Activated CD4-positive, CD25-positive, alpha-beta regulatory T cell treated with anti-CD3 and anti-CD28 coated beads, Interleukin-2, amount 50 U/mL, for 16 hours (primary cell): ENCODE measurements at places on chromosomes 6 and 20.

- DNase-seq = no peak
Observed at GRCh38 chr20:57071954-57072583, 194.4 kb downstream of the BMP7 start.

DNA sequence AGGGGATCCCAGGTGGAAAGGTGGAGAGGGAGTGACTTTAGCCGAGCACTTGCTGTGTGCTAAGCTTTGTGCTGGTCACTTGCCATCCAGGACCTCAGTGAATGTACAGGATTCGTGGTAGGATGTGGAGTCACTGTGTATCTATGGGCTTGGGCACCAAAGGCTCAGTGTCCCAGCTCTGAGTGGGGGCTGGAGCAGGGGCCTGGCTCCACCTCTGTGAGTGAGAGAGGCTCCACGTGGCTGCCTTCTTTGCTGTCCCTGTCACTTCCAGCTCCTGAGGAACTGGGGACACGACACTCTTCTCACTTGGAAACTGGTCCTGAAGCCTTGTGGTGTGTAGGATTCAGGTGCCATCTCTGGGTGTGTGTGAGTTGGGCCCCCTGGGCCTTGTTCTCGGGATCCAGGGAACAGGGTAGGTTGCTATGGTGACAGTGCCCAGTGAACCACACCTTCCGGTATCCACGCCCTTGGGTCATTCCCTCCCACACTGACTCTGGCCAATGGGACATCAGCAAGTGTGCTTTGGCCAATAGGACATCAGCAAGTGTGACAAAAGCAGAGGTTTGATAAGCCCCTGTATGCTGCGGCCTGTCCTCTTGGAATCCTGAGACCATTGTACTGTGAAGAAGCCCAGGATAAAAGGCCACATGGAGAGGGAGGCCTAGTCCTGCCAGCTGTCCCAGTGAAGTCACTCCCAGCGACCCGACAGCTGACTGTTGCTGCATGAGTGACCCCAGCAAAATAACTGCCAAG, 87.7 kb downstream of the CDH22 start:
- DNase-seq = no peak

- no peak for DNase-seq
Observed at GRCh38 chr6:167684276-167685104, 142.2 kb upstream of the AFDN start.

DNA sequence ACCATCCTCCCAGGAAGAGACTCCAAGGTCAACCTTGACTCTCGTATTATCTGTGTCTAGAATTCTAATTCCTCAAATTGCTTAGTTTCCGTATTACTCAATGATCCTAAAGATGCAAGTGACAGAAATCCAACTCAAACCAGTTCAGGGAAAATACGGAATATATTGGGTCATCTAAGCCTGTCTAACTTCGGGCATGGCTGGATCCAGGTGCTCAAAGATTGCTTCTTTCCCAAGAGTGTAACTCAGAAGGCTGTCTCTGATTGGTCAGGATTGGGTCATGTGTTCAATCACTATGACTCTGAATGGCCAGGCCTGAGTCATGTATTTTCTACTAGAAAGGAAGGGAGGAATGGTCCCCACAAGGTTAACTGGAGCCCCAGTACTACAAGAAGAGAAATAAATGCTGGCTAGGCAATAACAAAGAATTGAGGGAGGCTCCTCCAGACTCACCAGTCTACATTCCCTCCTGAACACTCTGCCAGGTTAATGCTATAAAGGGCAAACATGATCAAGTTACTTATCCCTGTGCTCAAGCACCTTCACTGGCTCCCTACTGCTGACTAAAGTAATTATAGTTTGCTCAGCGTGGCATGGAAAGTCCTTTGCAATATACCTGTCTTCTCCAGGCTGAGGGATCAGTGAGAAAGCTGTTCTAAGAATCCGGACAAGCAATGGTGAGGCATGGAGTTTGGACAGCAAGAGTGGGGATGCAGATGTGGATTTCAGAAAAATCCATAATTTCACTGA, 15.4 kb upstream of the PREX1 start:
- no peak for DNase-seq

DNA sequence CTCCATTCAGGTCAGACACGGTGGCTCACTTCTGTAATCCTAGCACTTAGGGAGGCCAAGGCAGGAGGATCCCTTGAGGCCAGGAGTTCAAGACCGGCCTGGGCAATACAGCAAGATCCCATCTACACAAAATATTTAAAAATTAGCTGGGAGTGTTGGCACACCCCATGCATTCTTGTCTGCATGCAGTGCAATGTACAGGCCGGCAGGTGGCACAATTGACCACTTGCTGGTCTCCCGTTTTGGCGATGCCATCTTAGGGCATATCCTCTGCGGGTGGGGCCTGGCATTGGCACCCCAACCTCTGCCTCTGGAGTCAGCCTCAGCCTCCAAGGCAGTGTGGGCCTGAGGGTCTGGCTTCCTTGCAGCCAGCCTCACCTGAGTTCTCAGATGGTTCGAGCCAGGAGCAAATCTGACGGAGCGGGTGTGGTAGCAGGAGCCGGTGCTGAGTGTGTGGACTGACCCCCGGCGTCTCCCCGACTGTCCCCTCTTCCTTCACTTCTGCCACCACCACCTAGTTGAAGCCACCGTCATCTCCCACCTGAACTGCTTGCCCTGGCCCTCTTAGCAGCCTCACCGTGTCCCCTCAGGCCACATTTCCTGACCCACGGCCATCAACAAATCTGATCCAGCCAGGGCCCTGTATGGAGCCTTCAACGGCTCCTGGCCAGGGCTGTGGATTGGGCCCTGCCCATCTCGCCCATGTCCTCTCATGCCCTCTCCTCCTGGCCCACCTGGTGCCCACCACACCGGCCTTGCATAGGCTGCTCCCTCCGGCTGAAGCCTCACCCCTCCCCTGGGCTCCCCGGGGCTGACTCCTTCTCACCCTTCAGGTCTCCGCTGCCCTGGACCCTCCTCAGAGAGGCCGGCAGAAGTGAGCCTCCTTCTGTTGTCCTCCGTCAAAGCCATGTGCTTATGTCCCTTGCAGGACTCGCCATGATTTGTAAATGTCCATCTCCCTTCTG, 44.0 kb downstream of the EFCAB8 start:
- peak; percentile 41 for DNase-seq

GRCh38 chr6:113437566-113437965, 419.6 kb upstream of the MARCKS start:
- no peak for DNase-seq

DNA sequence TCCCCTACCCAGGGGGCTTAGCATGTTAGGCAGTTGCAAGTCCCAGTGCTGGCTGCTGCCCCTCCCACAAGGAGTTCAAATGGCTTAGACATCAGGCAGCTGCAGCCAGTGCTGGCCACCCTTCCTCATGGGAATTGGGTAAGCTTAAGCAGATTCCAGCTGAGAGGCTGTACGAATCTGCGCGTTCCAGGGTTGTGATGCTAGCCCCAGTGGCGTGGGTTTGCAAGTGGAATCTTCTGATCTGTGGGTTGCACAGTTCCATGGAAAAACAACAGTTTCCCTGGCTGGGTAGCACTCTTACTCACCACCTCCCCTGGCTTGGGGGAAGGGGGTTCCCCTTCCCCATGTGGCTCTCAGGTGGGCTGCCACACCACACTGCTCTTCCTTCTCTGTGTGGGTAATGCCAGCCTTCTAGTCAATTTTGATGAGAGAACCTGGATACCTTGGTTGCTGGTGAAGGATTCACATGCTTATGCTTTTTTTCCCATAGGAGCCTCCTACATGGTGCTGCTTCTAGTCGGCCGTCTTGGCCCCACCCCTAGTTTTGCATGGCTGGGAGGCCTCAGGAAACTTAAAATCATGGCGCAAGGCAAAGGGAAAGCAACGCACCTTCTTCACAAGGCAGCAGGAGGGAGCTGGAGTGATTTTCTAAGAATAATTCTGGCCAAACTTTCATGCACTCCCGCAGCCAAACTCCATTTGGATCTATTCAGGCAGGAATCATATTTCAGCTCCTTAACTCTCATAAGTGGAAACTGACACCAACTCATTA, 13.0 kb downstream of the DYNLT2 start:
- DNase-seq = no peak

- no peak for DNase-seq
Observed at GRCh38 chr6:88045521-88046136, 2.0 kb upstream of the SPACA1 start.

DNA sequence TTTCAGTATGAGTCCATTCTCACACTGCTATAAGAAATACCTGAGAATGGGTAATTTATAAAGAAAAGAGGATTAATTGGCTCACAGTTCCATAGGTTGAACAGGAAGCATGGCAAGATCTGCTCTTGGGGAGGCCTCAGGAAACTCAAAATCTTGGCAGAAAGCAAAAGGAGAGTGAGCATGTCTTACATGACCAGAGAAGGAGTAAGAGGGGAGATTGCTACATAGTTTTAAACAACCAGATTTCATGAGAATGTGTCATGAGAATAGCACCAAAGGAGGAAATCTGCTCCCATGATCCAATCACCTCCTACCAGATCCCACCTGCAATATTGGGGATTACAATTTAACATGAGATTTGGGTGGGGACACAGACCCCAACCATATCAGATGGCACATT, 672.4 kb downstream of the HTR1B start:
- DNase-seq = no peak

- DNase-seq = no peak
Observed at GRCh38 chr20:496126-496696, 33.9 kb upstream of the TBC1D20 start.

DNA sequence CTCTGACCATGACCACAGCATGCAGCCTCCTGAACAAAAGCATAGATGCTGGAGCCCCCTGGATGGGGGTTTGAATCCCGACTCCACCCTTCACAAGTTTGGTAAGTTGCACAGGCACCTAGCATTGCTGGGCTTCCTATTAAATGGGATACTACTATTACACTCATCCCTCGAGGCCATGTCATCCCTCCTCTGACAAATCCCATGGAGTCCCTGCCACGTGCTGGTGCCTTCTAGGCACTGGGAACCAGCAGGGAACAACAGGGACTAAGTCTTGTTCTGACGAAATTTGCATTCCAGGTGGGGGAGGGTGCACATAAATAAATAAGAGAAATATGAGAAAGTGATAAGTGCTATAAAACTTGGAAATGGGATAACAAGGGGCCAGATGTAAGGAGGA, 15.3 kb upstream of the SIRPA start:
- no peak for DNase-seq

GRCh38 chr6:169669147-169669546, 32.7 kb downstream of the WDR27 start:
- no peak for DNase-seq

DNA sequence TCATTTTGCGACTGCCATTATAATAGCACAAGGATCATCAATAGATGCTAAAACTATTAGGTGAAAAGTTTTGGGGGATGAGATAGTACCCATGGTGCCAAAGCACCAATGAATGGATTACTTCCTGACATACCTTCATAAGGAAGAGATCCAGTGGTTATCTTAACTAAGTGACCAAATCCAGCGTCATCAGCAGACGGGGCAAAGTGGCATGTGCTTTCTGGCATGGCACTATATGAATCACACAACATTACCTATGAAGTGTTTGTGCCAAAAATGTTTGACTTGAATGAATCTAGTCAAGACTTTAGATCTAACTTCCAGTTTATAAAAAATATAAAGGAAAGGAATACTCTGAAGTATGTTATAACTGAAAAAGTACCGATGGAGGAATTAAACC, 10.8 kb downstream of the TRIM26 start:
- DNase-seq = no peak

DNA sequence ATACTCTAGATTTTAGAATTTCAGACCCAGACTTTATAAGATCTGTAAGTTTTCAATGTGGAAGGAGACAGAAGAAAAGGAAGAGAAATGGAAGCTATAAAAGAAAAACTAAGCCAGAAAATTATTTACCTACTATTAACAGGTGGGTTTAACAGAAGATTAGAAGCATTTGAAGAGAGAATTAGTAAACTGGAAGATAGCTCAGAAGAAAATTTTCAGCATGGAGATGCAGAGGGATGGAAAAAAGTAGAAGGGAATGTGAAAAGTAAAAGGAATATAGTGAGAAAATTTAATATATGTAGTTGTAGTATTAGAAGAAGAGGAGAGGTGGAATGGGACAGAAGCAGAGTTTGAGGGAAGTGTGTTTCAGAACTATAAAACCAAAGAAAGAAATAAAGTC, 56.1 kb downstream of the QKI start:
- no peak for DNase-seq

- no peak for DNase-seq
Observed at GRCh38 chr6:153218184-153218792, 87.2 kb upstream of the RGS17 start.

DNA sequence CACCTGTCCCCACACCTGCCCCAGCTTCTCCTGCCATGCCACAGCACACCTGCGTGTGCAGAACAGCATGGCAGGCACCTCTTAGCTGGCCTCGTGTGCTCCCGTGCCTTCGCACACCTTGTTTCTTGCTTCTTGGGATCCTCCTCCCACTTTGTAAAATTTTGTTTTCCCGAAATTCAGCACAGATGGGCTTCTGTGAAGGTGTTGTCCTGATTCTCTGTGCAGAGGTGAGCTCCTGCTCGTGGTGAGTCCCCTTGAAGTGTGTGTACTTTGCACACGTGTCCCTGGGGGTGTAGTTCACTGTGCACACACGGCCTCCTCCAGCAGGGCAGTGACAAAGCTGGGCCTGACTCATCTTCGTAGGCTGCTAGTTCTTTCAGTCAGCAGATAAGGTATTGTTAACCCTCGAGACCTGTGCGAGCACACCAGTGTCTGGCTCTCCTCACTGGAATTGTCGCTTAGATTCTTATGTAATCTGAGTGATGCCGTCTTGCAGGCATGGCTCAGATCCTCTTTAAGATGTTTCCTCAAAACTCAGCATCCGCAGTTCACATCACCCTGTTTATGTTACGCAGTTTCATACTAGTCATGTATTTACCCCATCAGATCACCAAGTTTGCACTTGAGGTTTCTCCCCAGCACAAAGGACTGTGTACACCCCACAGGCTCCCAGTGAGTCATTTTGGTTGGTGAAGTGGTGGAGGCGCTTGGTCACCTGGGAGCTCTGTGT, 77.7 kb downstream of the CDYL start:
- no peak for DNase-seq

DNA sequence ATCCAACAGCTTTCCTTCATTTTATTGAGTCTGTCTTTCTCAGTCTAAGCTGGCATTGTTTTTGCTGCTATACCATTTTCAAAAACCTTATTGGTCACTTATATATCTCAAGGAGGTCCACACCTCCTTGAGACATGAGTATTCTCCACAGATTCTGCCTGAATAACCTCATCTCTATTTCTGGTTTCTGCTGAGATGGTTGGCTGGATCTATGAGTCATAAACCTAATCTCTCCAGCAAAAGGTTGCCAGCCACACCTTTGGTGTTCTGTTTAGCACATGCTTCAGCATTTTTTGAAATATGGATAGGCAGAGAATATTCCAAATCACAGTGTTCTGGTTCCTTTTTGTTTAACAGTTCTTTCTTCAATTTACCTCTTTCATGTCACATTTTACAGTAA, 40.8 kb upstream of the TMEM244 start:
- DNase-seq = no peak

DNA sequence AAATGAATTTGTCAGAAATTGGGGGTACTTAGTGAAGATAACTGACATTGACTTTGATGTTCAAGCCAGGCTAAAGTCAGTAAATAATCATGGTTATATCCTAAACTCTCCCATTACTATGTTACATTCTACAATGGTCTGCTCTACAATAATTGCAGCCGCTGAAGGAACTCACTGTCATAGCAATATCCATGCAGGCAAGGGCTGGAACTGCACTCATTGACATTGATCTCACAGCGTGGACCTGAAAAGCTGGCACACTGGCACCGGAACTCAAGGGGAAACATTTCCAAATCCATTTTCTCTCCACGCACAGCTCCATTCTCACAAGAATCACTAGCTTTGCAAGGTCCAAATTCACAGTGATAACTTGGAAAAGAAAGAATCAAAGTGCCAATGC, 702.7 kb downstream of the EYS start:
- DNase-seq = no peak

GRCh38 chr6:169233181-169233580, 20.5 kb downstream of the THBS2 start:
- no peak for DNase-seq
